ENCODE measurements at places on chromosomes 3 and 15.
A peak's percentile ranks its signal among the peaks of the same experiment; 100 is the strongest.

DNA sequence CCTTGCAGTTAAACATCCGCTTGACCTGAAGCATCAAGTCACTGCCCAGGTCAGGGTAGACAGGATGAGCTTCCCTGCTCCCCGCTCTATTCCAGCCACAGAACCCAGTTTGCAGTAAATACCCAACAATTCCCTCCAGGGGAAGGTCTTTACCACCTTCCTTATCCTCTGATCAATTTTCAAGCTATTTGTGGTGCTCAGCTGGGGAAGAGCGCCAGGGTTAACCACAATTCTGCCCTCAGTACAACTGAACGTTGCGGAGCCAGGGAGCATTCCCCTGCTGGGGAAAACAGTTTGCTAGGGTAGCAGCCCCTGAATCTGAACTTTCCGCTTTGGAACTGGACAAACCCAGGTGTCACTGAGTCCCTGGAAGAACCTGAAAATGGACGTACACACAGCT, 28.5 kb downstream of the RBPMS2 start:
- DNase-seq, result no peak

DNA sequence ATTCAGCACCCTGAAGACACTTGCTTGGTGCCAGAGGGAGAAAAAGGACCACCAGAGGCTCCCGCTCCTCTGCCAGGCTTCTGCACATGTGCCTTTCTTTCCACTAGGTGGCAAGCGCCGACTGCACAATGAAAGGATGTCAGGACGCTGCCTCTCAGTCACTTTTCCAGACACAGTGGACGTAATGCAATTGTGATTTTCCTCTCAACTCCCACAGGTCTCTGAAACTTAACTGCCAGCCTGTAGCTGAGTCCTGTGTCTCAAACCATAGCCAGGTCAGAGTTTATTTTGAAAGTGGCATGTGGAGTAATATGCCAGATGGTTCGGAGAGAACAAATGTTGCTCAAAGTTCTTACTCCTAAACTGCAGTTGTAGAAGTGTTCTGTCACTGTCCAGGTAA, 162.9 kb downstream of the ITPR1 start:
- DNase-seq, result peak; percentile 44

DNA sequence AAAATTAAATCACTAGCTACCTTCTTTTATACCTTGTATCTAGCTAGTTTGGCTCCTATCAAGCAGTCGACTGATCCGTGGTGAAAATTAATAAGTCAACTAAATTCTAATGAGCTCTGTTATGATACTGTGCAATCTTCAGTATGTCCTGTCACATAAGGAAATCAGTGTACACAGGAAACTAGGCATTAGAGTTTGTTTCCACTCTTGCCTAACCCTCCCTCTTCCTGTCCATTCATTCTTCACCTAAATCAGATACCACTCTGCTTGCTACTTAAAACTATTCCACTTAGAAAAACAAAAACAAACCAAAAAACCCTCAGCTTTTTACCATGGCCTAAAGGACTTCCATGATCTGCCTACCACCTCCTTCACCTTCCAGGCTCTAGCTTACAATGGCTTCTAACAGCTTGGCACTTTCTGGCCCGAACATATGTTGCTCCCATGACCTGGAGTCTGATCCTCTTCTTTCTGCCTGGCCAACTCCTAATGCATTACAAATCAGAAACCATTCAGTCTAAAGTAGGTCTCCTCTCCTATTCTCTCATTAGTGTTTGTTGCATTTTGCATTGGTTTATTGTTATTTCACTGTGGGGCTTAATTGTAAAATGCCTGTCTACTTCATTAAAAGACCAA, 7.9 kb downstream of the RFC4 start:
- DNase-seq, result no peak

DNA sequence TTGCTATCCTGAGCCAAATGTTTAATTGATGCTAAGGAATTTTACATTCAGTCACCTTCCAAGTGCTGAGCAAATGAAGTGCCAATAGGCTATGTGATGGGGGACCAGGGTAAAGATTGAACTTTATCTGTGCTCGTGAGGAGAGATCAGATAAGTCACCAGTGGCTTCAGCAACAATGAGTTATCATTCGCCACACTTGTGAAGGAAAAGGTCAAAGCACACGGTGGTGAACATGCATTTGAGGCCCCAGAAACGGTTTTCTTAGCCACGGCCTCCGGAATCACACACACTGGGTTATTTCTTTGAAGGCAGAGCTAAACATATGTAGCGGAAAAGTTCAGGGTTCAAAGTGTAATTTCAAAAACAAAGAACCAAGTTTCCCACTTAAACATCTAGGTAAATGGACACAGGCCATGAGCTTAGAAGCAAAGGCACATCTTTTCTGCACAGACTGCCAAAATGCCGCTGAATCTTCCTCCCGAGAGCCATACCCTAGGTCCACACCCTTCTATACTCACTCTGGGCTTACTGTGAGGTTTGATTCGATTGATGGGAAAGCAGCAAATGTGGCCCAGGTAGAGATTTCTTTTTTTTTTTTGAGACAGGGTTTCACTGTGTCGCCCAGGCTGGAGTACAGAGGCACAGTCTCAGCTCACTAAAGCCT, 268.5 kb downstream of the SHQ1 start:
- no peak for DNase-seq

DNA sequence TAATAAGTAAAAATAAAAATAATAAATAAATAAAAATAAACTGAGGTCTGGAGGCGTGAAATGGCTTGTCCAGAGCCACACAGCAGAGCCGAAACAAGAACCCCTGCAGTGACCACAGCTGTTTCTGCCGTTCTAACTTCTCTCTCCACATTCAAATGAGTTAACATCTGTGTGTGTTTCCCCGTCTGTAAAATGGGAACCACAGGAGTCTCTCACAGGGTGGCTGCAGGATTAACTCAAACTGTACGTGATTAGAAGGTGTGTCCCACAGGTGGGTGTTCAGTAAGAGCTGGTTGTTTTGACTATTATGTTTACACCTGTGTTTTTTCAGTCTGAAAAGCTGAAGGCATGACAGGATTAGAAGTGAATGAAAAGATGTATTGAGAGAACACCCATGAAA, 27.0 kb upstream of the MUC4 start:
- no peak for DNase-seq

DNA sequence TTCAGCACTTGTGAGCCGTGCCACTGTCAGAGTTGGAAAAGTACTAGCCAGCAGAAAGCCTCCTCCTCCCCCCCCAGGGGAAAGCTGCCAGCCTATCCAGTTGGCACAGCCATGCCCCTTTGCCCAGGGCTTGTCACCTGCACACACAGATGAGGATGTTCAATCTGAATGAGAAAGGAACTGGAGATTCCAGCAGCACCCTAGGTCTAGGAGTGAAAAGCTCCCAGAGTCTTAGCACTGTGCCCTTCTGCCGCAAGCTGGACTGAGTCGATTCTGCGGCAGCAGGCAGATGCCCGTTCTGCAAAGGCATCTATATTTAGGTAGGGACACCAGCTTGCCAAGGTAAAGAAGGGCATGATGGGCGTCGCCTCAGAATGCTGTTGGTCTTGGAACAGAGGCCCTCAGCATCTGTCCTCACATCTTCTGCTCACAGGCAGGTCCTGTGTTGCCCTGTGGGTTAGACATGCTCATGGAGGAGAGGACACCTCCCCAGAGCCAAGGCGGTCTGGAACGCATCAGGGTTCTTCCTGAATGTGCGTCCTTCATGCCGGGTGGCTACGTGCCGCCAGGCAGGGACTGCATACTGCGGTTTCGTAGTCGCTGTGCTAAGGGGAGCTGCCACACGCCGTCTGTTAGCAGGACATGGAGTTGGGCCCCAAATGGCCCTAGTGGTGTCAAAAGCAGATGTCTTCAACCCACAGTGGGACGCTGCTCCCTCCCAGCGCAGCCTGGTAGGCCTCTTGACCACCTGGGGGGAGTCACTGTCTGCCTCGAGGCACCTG, 109.5 kb downstream of the VGLL4 start:
- DNase-seq, result no peak

DNA sequence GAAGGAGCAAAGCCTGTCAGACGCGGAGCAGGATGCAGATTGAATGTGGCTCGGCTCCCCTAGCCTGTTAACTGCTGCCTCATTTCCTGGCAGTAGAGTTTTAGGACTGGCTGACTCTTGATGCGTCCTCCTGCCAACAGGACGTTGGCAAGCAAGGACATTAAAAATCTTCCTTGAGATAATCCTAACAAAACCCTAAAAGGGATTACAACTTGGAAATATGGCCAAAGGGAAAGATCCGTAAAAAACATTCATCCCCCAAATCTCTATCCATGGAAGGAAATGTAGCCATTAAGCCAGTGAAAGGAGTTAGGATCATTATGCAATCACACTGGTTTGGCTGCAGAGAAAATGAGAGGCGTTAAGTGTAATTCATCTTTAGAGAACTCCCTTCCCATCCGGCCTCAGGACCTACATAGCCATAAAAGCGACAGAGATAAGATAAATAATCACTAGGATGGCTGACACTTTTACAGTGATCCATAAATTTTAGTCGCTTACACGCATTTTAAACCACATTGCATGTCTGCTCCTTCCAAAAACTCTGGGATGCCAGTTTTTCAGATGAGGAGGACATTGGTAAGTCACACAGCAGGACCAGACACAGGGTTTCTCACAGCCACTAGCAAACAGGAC, 44.5 kb upstream of the C3orf80 start:
- peak; percentile 47 for DNase-seq
